ENCODE measurements at places on chromosomes 12 and 14.

DNA sequence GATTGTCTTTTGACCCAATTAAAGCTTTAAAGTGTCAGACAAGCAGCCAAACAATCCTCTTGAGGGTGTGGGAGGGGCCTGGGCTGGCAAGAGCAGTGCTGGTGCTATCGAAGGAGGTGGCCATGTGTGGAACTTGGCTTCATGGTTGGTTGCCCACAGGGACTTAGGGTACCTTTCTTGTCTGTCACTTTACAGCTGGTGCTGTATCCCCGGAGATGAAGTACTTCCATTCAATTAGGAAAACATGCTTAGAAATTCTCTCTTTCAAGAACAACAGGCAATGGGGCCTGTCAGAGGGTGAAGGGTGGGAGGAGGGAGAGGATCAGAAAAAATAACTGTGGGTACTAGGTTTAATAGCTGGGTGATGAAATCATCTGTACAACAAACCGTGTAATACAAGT lies 86.5 kb downstream of the DAAM1 start:
- H3K4me3 ChIP-seq = no peak overlapping the region
- DNase-seq = peak; percentile 31
- no peaks in the 10 kb centered on the region for H3K36me3 ChIP-seq
- peak overlapping the region; percentile 57 for H3K27ac ChIP-seq

DNA sequence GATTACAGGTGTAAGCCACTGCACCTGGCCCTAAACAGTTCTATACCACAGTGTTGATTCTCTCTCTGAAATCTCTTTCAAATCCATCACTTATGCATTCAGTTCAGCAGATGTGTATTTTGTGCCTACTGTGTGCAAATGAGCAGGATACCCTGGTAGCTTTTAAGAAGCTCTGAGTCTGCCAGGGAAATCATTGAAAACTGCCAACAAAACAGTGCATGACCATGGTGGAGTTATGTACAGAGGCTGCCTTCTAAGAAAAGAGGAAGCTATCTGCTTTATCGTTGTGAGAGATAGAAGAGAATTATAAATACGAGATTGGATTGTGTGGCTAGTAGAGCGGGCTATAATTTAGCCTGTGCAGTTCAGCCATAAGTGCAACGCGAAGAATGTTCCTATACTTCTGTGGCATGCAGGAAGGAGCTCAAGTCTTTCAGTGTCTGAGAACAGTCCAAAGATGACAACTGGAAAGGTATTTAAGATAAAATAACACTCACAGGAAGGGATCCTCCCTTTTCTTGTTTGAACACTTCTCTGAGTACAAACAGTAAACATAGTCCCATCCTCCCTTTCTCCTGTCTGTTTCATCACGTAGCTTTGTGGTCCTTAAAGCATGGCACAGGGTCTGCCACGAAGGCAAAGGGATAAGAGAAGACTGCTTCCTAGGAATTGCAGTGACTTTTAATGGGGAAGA lies 4.3 kb downstream of the DIP2B start:
- H3K27me3 ChIP-seq = no peaks in the 10 kb centered on the region
- H3K36me3 ChIP-seq = no peaks in the 10 kb centered on the region
- no peak for DNase-seq
- peak overlapping the region; percentile 18 for H3K27ac ChIP-seq
- peaks cover 39% of the 10 kb centered on the region for H3K4me1 ChIP-seq

- H3K27me3 ChIP-seq = no peaks in the 10 kb centered on the region
- H3K36me3 ChIP-seq = no peaks in the 10 kb centered on the region
- no peak for DNase-seq
Measured at GRCh38 chr12:61137677-61138414, 1122.4 kb upstream of the USP15 start.

- no peaks in the 10 kb centered on the region for H3K27me3 ChIP-seq
- H3K27ac ChIP-seq = no peak overlapping the region
Measured at GRCh38 chr12:131208425-131208824, 254.7 kb downstream of the ADGRD1 start.

GRCh38 chr12:18146363-18146762 lies 56.4 kb upstream of the RERGL start:
- H3K36me3 ChIP-seq = no peaks in the 10 kb centered on the region
- H3K4me3 ChIP-seq = no peak overlapping the region
- DNase-seq = no peak
- H3K27ac ChIP-seq = no peak overlapping the region
- H3K27me3 ChIP-seq = no peaks in the 10 kb centered on the region

GRCh38 chr14:36619853-36620252 lies 37.4 kb upstream of the NKX2-8 start:
- H3K4me3 ChIP-seq = no peak overlapping the region
- H3K27me3 ChIP-seq = no peaks in the 10 kb centered on the region
- no peak for DNase-seq
- H3K4me1 ChIP-seq = no peaks in the 10 kb centered on the region
- H3K36me3 ChIP-seq = no peaks in the 10 kb centered on the region

- H3K4me1 ChIP-seq = no peaks in the 10 kb centered on the region
- H3K4me3 ChIP-seq = no peak overlapping the region
- H3K27ac ChIP-seq = no peak overlapping the region
- peaks cover 34% of the 10 kb centered on the region for H3K36me3 ChIP-seq
- no peaks in the 10 kb centered on the region for H3K27me3 ChIP-seq
- no peak for DNase-seq
Measured at GRCh38 chr14:24207104-24207551, 1.6 kb downstream of the TSSK4 start.

- no peak overlapping the region for H3K4me3 ChIP-seq
- H3K27me3 ChIP-seq = no peaks in the 10 kb centered on the region
- DNase-seq = no peak
Measured at GRCh38 chr14:23162800-23163199, 20.7 kb downstream of the SLC7A8 start.

DNA sequence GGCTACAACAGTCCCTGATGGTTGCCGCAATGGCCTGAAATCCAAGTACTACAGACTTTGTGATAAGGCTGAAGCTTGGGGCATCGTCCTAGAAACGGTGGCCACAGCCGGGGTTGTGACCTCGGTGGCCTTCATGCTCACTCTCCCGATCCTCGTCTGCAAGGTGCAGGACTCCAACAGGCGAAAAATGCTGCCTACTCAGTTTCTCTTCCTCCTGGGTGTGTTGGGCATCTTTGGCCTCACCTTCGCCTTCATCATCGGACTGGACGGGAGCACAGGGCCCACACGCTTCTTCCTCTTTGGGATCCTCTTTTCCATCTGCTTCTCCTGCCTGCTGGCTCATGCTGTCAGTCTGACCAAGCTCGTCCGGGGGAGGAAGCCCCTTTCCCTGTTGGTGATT lies 16.9 kb downstream of the GPRC5A start:
- no peak for DNase-seq
- H3K4me3 ChIP-seq = no peak overlapping the region
- no peak overlapping the region for H3K27ac ChIP-seq
- no peaks in the 10 kb centered on the region for H3K36me3 ChIP-seq

DNA sequence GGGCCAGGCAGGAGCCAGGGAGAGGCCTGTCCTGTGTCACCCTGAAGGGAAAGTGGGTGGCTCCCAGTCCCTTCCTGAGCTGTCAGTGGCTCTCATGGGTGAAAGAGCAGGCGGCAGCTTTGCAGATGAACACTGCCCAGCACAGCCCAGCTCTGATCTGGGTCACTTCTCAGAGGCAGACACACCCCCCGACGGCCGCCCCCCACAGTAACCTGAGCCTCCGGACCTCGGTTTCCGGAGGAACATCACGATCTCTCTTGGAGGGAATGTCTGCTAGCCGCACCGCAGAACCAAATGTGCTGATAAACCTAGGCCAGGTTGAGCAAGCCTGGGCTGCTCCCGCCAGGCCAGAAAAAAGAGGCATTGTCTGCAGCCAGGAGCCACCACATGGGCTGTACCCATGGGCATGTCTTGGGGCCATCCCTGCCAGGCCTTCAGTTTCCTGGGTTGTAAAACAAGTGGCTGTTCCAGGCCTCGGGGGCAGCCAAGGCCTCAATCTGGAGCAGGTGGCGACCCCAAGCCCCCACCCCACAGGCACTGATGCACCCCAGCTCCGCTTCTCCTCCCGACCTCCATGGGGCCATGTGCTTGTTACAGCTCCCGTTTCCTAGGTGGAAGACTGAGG lies 57.6 kb downstream of the NCOR2 start:
- no peak overlapping the region for H3K4me3 ChIP-seq
- peak overlapping the region; percentile 88 for H3K27ac ChIP-seq
- peaks cover 76% of the 10 kb centered on the region for H3K4me1 ChIP-seq
- H3K36me3 ChIP-seq = no peaks in the 10 kb centered on the region
- no peaks in the 10 kb centered on the region for H3K27me3 ChIP-seq

Data from A673 (cell line).